GDM1 (cell line): ENCODE measurements at places on chromosomes 11 and 22.

DNA sequence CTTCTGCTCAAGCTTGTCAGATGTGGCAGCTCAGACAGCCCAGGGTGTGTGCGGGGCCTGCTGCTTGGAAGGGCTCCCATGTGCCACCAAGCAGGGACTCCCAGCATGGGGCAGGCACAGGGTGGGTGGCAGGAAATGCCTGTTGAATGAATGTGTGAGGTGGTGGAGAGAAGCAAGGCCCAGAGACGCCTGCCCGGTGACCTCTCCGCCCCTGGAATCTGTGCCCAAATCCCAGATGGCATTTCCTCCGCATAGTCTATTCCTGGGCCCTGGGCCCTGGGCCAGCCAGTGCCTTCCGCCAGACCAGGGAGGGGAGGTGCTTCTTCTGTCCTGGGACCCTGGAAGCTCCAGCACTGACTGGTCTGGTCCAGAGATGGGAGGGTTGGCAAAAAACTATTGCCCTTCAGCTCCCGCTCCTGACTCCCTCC lies 3.7 kb downstream of the CST6 start:
- DNase-seq, result no peak

DNA sequence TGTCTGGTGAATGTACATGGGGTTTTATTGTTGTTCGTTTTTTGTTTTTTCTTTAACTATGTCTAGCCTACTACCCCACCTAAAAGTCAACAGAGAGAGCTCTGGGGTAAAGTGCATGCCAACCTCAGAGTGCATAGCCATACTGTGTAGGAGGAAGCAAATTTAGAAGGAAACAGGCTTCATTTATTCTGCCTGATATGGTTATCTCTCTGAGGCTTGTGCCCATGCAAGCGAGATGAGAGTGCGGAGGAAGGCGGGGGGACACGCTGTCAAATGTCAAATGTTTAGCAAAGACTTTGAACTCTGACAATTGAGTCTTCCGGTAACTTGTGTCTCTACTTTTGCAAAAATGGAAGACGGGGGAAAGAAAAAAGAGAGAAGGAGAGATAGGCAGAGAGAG lies 295.5 kb downstream of the ETS1 start:
- DNase-seq, result no peak

DNA sequence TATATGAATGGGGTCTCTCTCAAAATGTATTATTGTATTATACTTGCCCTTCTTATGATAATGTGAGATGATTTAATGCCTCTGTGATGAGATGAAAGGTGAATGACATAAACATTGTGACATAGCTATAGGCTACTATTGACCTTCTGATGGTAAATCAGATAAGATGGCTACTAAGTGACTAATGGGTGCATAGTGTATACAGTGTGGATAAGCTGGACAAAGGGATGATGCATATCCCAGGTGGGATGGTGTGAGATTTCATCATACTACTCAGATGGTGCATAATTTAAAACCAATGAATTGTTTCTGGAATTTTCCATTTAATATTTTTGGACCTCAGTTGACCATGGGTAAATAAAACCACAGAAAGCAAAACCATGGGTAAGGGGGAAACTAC lies 243.5 kb downstream of the SBF2 start:
- no peak for DNase-seq

GRCh38 chr22:42930810-42931420 lies 73.8 kb upstream of the ARFGAP3 start:
- DNase-seq, result no peak

DNA sequence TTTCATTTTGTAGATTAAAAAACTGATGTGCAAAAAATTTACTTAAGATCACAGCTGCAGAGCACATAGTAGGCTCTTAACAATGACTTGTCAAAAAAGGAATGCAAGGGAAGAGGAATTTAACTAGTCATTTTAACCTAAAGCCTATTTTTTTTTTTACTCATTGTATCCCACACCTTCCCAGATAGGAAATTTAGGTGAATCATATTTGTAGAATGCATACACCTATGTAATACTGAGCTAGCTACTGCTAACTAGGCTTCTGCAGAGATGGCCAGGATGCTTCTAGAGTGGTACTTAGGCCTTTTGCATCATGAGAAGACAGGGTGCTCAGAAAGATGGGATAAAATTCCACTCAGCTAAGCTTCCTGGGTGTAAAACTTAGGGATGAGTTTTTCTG lies 387.3 kb downstream of the AASDHPPT start:
- no peak for DNase-seq

GRCh38 chr22:24948356-24949202 lies 2.1 kb upstream of the LHFPL7 start:
- DNase-seq, result no peak

- DNase-seq, result no peak
These were observed 40.1 kb upstream of the CXCR5 start for GRCh38 chr11:118843565-118843964.

GRCh38 chr11:112113539-112114457 lies 27.1 kb downstream of the SDHD start:
- no peak for DNase-seq

DNA sequence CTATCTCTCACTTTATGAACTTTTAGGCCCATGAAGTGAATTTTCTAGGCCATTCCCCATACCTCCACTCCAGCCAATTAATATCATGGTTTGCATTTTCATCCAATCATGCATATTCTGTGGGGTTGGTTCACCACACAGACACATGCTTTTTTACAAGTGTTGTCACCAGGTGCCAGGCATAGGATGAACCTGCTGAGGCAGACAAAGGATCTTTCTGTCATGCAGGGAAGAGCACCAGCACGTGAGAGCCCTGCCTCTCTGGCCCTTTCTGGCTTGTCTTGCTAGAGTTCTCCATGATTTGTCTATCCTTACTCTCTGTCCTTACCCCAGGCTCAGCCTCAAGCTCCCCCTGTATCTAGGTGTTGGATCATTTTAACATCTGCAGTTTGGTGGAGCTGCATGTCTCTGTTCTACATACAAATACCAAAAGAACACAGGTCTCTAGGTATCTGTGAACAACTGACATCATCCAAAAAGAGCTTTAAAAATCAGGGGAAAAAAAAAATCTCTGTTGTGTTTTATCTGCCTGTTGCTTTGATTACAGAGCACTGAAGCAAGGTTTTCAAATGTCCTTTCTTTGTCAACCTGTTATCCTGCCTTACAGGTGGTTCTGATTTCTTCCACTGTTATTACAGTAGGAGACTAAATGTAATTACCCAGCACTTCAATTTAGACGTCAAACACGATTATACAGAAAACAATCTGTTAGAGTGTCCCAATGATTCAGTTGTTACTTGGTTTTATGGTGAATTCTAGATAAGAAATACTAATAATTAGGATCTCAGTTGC lies 58.4 kb upstream of the GRAMD1B start:
- DNase-seq, result no peak

GRCh38 chr22:47376901-47377505 lies 614.6 kb downstream of the TBC1D22A start:
- no peak for DNase-seq

DNA sequence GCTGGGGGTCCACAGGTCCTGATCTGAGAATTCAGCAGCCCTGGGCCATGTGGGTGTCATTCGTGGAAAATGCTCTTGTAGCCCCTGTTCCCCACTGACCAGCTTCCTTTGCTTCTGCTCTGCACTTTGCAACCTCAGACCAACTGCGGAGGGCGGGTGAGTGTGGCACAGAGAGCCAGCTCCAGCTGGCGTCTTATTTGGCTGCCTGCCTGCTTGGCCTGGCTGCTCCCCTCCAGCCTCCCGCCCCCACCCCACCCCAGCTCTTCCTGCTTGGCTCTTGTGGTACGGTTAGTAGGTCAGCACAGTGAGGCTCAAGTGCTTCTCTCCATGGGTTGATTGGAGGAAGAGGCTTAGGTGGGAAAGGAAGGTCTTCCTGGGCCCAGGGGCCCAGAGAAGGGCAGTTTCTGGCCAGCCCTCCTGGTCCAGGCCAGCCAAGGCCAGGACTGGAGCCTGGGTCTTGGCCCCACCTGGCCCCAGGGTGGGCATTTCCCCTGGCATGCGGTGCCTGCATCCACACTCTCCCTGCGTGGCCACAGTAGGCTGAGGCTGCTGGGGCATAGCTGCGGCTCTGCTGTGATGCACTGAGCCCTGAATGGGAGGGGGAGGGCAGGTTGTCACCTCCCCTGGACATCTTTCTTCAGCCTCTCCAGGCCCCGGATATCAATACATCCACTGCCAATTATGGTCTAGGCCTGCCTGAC lies 26.5 kb downstream of the MYO7A start:
- no peak for DNase-seq

GRCh38 chr11:110434952-110435779 lies 5.4 kb downstream of the FDX1 start:
- DNase-seq, result no peak

DNA sequence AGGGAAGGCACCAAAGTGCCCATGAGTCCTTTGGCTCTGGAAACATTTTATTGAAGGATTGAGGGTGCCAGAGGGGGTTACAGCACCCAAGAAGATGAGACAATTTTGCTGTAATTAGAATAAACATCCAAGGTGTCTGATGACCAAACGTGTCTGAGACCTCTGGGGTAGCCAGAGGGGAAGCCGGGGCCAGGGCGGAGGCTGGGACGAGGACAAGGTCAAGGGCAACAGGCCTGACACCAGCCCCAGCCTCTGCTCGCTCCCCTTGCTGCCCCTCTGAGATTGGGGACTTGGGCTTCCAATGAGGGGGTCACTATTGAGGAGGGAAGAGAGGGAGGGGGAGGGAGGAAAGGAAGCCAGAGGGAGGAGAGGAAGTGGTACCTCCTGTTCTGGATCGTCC lies 25.6 kb downstream of the TMPRSS6 start:
- no peak for DNase-seq

DNA sequence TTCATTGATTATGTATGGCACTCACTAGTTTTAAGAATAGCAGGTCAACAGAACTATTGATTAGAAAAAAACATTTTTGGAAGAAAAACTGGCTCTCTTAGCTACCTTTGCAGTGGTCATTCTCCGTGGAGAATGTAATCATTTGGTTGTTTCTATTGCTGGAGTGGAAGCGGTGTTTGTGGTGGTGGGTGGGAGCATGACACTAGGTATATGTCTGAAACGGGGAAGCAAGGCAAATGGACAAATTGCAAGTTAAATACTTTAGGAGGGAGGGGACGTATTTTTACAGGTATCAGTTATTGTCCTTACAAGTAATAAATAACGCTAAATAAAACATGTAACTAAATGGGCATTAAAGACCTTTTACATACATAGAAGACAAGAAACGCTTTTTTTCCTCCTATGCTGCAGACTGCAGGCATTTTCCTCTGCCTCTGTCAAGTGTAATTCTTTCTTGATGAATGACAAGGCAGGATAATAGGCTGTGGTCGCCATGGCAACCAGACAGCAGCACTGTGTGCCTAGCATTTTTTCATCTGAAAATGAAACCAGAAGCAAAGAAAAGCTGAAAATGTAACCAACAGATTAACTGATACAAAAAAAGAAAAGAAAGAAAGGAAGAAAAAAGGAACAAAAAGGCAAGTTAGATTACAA lies 46.2 kb downstream of the BLID start:
- DNase-seq, result no peak

- DNase-seq, result no peak
These were observed 54.0 kb downstream of the SLC5A1 start for GRCh38 chr22:32097018-32097417.

DNA sequence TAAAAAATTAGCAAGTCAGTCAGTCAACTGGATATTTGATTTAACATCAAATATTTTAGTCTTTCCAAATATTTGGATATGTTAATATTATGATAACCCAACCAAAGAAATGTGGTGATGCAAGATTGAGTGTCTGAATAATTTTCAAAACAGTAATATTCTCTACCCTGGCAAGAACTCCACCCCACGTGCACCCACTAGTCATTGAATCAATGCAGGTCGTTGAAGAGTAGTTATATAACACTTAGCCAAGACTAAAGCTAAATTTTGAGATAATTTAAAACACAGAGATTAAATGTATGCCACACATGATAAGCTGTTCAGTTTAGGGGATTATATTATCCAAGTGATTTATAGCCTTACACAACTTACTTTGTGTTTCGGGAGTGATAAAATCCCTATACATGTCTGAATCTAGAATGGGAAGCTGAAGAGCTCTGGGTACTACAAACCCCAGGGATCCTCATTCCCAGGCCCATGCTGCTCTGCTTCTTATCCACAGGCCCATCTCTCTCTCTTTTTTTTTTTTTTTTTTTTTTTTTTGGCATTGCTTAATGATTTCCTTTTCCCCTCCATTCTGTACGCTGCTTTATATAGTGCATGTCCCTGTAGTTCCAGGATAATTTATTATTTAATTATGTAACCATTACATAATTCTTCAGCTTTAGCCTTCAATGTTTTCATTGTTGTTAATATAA lies 392.9 kb downstream of the NTM start:
- no peak for DNase-seq

- DNase-seq, result no peak
These were observed 20.5 kb upstream of the CCDC134 start for GRCh38 chr22:41779929-41780505.

GRCh38 chr11:113505046-113505445 lies 29.8 kb upstream of the DRD2 start:
- DNase-seq, result no peak

- DNase-seq, result no peak
These were observed 47.5 kb downstream of the IGLL5 start for GRCh38 chr22:22935056-22935545.

DNA sequence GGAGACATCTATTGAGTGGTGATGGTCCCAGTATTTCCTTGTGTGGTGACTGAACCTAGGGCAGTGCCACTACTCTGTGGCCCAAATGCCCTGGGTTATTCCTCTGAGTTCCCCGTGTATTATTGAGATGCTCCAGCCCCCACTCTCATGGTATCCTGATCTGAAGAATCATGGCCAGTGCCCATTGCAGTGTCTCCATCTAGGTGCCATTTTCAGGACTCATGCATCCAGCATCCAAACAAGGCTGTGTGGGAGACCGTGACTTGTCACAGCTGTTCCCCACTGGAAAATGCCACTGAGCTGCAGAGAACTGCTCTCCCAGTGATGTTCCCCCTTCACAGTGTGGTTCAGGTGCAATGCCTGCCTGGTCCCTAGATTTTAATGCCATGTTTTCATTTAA lies 24.7 kb downstream of the GGTLC2 start:
- no peak for DNase-seq

- peak; percentile 89 for DNase-seq
These were observed 5.5 kb downstream of the KIAA0930 start for GRCh38 chr22:45235101-45235777.

DNA sequence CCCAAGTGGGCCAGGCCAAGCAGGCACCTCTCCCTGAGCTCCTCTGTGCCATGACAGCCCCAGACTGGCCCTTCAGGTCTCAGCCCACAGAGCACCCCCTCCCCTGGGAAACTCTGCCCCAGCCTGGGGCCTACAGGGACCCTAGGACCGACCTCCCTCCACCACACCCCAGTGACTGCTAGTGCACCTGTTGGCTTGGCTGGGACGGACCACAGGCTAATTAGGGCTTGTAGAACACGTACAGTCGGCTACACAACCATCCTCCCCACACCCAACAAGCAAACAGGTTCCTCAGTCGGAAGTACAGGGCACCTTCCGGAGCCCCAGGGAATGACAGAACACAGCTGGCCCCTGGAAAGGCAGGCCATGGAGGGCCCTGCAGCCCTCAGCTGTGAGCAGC lies 4.3 kb downstream of the SBF1 start:
- DNase-seq, result no peak

GRCh38 chr22:50469377-50470305 lies 5.2 kb downstream of the SBF1 start:
- peak; percentile 70 for DNase-seq

GRCh38 chr11:68035266-68035876 lies 3.5 kb upstream of the TCIRG1 start:
- no peak for DNase-seq
